ENCODE measurements at places on chromosomes 2 and 18. TPM values are rescaled to one million over a fixed set of nuclear protein-coding genes. Genes with fewer than 3 reads are reported as not detected.

The GPR17 gene
- not detected for total RNA-seq

- no peak for DNase-seq
Measured at GRCh38 chr2:221267773-221268425, 304.2 kb downstream of the EPHA4 start.

DNA sequence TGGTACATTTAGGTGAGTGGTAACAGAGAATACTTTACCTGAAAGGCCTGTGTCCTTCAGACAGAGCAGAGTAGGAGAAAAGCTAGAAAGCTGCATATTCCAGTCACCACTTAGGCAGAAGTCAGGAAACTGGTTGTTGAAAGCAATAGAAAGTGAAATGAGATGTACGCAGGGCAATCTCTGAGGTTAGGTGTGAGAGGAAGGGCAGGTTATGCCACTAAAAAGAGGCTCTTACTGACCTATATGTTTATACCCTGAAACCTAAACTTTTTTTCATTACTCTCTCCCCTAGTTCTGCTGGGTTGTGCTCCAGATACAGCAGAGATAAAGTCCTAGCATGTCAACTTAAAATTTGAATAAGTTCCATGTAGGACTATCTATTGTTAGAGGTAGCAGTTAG lies 93.5 kb downstream of the COX7A2L start:
- no peak for DNase-seq

DNA sequence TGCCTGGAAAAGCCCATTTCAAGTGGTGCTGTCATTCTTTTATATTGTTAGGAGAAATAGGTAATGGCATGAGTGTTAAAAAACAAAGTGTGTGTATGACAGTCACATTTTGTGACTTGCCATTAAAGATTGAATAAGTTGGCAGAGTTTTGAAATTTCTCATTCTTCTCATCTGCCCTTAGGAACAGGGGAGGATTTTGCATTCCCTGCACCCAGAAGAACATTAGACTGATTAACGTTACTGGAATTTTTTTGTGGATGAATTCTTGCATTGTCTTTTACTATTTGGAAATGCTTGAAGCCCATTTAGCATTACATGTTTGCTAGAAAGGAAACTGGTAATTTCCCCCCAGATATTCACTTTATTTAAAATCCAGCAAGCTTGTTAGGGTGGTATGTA lies 162.2 kb downstream of the BABAM2 start:
- DNase-seq = no peak

- DNase-seq = no peak
Measured at GRCh38 chr2:175161-175786, 88.6 kb downstream of the SH3YL1 start.

GRCh38 chr18:44897816-44898215 lies 217.1 kb downstream of the SETBP1 start:
- DNase-seq = no peak

The CBLN2 gene
- total RNA-seq = not detected

The RGPD3 gene
- total RNA-seq = 0.27 TPM

The MYO7B gene
- total RNA-seq = 0.78 TPM

- no peak for DNase-seq
Measured at GRCh38 chr18:13213036-13213795, 5.3 kb upstream of the LDLRAD4 start.

The ABCB11 gene
- total RNA-seq = not detected

The NYAP2 gene
- total RNA-seq = not detected

DNA sequence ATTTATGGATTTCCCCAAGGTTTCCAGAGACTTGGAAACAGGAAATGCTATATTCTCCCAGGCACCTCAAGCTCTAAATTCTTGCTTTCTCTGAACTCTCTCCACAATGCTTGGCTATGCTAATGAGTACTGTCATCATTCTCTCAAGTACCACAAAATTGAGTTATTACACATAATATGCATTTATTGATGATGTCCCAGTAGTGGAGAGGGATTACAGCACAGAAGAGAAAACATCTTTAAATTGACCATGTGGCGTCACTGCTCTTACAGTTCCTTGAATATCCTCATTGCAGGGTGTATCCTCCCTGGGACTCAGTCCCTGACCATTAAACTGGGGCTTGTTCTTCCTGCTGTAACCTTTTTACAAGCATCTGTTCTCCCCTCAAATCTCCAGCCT lies 681.1 kb upstream of the FANCL start:
- no peak for DNase-seq

The ABCG5 gene
- not detected for total RNA-seq

DNA sequence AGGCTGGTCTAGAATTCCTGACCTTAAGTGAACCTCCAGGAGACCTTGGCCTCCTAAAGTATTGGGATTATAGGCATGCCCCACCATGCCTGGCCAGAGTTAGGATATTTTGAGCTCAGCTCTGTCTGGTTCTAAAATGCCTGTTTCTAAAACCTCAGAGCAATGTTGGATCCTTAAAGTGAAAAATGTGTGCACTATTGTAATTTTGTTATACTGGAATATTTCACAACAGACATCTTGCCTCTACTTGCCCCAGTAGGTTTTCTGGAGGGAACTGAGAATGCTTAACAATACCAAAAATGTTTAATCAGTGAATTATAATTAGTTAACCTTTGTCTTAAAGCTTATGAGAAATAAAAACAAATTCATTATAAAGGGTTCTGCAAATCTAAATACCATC lies 144.6 kb upstream of the CCDC195 start:
- no peak for DNase-seq

GRCh38 chr18:41371156-41372045 lies 583.6 kb upstream of the PIK3C3 start:
- DNase-seq = no peak

DNA sequence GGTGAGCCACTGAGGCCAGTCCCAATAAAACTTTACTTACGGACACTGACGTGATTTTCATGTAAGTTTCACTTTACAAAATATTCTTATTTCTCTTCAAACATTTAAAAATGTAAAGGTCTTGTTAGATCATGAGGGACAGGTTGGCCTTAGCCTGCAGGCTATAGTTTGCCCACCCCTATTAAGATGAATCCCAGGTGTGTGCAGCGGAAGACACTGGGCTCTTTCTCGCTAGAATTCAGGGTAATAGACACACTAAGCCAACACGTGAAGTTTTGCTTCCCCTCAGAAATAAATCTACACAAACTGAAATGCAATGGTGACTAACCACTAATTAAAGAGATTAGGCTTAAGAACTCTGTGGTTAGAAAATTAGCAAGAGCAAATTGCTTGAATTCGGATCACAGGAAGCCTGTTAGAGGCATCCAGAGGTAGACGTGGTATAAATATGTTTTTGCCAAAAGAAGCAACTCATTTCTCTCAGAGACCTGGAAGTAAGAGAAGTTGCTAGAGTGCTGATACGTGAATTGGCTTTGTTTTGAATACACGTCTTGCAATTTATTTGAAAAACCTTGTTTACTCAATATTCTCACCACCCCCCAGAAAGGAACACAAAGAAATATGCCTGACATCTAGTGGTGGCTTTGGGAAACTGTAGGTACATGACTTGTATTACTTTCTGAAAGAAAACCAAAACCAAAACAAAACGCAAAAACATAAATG lies 151.6 kb downstream of the DTNB start:
- DNase-seq = no peak

DNA sequence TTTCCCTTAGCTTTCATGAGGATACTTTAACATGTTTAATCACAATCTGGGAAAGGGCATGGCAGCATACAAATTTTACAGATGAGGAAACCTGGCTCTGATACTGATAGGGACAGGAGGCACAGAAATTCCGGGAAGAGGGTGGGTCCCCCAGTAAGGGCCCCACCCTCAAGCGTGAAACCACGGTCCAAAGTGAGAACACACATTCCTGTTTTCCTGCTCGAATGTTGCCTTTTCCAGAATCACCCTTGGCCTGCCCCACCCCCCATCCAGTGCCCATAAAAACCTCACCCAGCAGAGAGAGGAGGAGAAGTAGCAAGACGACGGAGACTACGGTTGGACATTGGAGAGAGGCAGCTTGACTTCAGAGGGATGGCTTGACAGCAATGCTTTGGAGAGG lies 98.2 kb downstream of the HIBCH start:
- DNase-seq = no peak

DNA sequence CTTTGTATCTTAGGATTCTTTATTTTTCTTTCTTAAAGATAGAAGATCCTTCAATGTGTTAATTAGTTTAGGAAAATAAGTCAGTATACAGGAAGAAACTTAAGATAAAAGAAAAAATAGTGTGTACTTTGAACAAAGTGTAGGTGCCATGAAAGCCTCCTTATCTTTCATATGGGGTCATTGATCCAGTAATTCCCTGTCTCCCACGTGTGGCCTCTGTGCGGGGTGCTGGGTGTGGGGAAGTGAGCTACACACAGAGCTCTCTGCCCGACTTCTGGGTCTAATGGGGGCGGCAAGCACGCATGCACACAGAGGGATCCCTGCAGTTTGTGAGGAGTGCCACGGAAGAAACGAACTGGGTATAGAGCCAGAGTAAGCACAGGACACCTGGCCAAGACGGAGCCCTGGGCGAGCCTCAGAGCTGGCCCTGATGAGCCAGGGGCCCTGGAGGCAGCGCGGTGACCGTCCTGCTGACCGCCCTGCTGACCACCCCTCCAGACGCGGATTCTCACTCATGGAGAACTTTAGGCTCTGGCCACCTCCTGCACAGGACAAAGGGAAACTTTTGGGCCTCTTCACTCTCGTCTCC lies 253.5 kb downstream of the ACKR3 start:
- DNase-seq = no peak

The CNGA3 gene
- total RNA-seq = not detected

The AQP12A gene
- not detected for total RNA-seq

- no peak for DNase-seq
Measured at GRCh38 chr2:7071916-7072556, 154.8 kb downstream of the RNF144A start.

GRCh38 chr2:121001641-121002040 lies 266.0 kb downstream of the GLI2 start:
- DNase-seq = no peak

- no peak for DNase-seq
Measured at GRCh38 chr2:171995586-171995985, 4.2 kb upstream of the METAP1D start.

GRCh38 chr2:204909791-204910190 lies 364.5 kb downstream of the PARD3B start:
- no peak for DNase-seq

- no peak for DNase-seq
Measured at GRCh38 chr2:146734042-146734820, 1110.6 kb upstream of the ACVR2A start.

DNA sequence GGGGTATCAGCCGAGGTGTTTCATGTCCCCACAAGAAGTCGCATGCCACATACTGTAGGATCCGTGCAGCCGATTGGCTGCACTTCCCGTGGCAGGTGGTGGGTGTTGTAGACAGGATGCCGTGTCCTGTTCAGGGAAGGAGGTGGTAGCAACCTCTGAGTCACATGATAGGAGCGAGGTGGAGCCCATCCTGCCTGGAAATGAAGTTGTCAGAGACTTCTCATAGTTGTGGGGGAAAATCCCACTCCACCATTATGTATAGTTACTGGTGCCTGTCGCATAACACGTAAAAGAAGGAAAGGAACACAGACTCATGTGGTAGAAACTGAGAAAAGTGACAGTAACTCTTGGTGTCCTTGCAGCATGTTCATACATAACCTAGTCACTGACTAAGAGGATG lies 91.4 kb upstream of the IL1R2 start:
- DNase-seq = no peak

The IL37 gene
- total RNA-seq = not detected

The SLC16A14 gene
- total RNA-seq = 0.54 TPM

GRCh38 chr2:8103085-8103708 lies 578.7 kb upstream of the ID2 start:
- DNase-seq = no peak

The ST6GAL2 gene
- 900 TPM for total RNA-seq

The CDK5R2 gene
- not detected for total RNA-seq

GRCh38 chr2:148451046-148451445 lies 193.5 kb upstream of the EPC2 start:
- DNase-seq = no peak

- no peak for DNase-seq
Measured at GRCh38 chr18:11177382-11177781, 28.0 kb upstream of the PIEZO2 start.

- DNase-seq = no peak
Measured at GRCh38 chr2:234444242-234444730, 52.6 kb downstream of the ARL4C start.

DNA sequence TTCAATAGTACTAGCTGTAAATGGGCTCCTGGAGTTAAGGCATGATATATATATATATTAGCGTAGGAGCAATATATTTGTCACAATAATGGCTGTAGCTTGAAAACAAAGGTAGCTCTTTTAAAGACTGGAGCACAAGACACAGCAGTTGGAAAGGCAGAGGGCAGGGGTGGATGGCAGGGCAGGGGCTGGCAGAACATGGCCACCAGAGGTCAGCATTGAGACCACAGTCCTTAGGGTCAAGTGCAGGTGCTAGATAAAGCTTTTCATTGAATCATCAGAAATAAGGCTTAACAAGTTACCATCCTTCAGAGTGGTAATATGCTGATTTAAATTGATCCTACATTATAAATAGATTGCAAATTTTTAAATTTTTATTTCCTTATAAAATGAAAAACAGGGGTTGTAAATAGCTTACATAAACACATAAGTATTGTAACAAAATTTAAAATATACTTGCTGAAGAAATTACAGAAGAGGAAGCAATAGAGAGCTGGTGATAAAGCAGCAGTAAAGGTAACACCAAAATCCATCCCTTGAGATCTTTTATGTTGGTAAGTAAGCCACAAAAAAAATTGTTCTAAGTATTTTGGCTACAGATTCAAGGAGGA lies 161.2 kb upstream of the PIEZO2 start:
- no peak for DNase-seq

The ABCG8 gene
- total RNA-seq = not detected

GRCh38 chr18:26057344-26057773 lies 33.1 kb downstream of the SS18 start:
- DNase-seq = no peak

DNA sequence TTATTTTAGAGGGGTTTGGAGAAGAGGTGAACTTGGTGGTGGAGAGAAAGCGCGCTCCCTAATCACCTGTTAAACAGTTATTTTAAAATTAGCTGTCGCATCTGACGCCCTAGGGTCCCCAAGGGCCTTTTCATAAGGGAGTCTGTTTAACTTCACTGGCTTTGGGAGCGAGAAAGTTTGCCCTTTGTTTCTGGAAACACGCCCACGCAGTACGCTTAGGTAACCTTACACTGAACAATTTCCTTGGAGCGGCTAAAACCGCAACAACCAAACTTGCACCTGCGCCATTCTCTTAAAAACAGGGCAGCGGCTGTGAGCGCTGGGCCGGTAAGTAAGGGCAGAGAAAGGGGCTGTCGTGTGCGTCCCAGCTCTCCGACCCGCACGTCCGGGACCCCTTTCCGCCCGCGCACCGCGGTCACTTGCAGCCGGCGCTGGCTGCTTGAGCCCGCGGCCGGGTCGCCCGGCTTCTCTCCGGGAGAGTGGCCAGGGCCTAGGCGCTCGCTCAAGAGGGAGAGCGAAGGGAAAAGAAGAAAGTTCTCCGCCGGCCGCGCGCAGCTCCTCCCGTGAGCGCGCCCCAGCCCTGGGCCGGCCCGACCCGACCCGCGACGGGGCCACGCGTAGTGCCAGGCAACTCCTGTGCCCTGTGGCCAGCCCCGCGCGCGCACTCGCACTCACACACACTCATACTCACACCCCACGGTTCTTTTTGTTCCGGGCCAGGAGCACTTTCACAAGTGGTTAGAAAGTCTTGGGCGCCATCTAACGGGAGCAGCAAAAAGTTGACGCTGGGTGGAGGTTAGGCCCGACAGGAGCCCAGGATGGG lies 19.2 kb downstream of the POU3F3 start:
- no peak for DNase-seq

GRCh38 chr2:19899985-19900930 lies 1.5 kb downstream of the TTC32 start:
- no peak for DNase-seq

Measured in thoracic aorta (tissue), 2 donors.